ENCODE measurements at places on chromosomes 4 and X.

- peaks cover 56% of the 10 kb centered on the region for H3K36me3 ChIP-seq
- peak overlapping the region; percentile 86 for H3K4me3 ChIP-seq
- no peak for DNase-seq
- peaks cover 22% of the 10 kb centered on the region for H3K4me1 ChIP-seq
- H3K27ac ChIP-seq, result peak overlapping the region; percentile 66
Observed at GRCh38 chr4:82428526-82428968, 1.7 kb downstream of the HNRNPDL start.

- no peak overlapping the region for H3K27ac ChIP-seq
- no peaks in the 10 kb centered on the region for H3K27me3 ChIP-seq
- no peak for DNase-seq
- H3K4me3 ChIP-seq, result no peak overlapping the region
- no peaks in the 10 kb centered on the region for H3K4me1 ChIP-seq
- H3K36me3 ChIP-seq, result no peaks in the 10 kb centered on the region
Observed at GRCh38 chr4:80731436-80731835, 299.1 kb upstream of the BMP3 start.

GRCh38 chr4:116020141-116020722, 906.8 kb upstream of the NDST4 start:
- peaks cover 15% of the 10 kb centered on the region for H3K4me1 ChIP-seq
- H3K36me3 ChIP-seq, result no peaks in the 10 kb centered on the region
- H3K27me3 ChIP-seq, result no peaks in the 10 kb centered on the region
- H3K4me3 ChIP-seq, result no peak overlapping the region
- no peak for DNase-seq

DNA sequence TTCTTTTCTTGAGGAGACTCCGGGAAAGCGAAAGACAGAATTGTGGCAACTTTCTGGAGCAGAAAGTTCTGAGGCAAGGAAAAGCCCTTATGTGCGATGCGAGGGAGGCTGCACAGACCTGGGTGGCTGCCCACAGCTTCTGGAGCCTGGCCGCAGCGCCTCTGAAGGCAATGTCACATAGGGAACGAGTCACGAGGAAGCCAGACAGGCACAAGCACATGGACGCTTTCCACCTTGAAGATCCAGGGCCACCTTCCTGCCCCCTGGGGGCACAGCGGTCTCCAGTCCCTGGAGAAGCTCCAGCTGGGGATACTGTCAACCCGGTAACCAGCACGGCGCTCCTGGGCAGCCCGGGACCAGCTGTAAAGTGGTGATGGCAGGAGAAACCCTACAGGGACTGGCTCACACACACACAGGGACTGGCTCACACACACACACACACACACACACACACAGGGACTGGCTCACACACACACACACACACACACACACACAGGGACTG, 69.8 kb downstream of the MTNR1A start:
- no peaks in the 10 kb centered on the region for H3K4me1 ChIP-seq
- no peak overlapping the region for H3K4me3 ChIP-seq
- no peak for DNase-seq
- no peaks in the 10 kb centered on the region for H3K27me3 ChIP-seq
- H3K36me3 ChIP-seq, result no peaks in the 10 kb centered on the region

DNA sequence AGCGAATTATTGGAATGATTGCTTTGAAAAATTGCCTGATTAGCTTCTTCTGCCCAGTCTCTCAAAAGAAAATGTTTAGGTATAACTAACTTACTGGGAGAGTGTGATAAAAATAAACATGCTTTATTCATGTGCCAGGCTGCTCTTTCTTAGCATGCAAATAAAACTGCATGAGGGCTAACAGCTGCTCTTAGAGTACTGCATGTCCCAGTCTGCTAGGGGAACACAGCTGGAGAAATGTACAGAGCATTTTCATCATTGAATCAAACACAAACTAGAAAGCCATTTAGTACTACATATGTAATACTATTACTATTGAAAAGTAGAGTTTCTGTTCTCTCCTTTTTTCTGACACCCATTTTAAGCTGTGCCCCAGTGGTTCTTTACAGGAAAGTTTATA, 726.0 kb downstream of the GRID2 start:
- no peak overlapping the region for H3K4me3 ChIP-seq
- DNase-seq, result no peak
- no peak overlapping the region for H3K27ac ChIP-seq
- no peaks in the 10 kb centered on the region for H3K4me1 ChIP-seq

DNA sequence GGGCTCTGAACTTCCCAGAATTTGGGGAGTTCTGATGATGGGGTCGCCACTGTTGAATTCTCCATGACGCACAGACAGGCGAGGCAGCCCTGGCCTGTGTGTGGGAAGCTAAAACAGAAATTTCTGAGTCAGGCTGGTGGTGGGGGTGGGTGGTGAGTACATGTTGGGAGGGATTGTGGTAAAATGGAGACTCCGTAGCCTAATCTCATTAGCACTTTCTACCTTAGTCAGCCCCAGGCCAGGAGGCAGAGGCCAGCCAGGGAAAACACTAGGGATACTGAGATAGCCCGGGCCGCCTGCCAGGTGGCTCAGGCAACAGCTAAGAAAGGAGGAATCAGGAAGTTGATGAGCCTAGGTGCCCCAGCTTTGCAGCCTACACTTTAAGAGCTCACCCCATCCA, 39.3 kb upstream of the NHSL2 start:
- no peaks in the 10 kb centered on the region for H3K4me1 ChIP-seq
- H3K27ac ChIP-seq, result no peak overlapping the region
- H3K27me3 ChIP-seq, result no peaks in the 10 kb centered on the region
- H3K36me3 ChIP-seq, result no peaks in the 10 kb centered on the region
- DNase-seq, result no peak
- no peak overlapping the region for H3K4me3 ChIP-seq

- no peaks in the 10 kb centered on the region for H3K36me3 ChIP-seq
- no peaks in the 10 kb centered on the region for H3K27me3 ChIP-seq
- H3K4me3 ChIP-seq, result no peak overlapping the region
- H3K27ac ChIP-seq, result no peak overlapping the region
Observed at GRCh38 chrX:68931345-68931744, 102.5 kb downstream of the EFNB1 start.

- H3K27ac ChIP-seq, result no peak overlapping the region
- no peaks in the 10 kb centered on the region for H3K27me3 ChIP-seq
- H3K4me1 ChIP-seq, result no peaks in the 10 kb centered on the region
- no peak overlapping the region for H3K4me3 ChIP-seq
- H3K36me3 ChIP-seq, result no peaks in the 10 kb centered on the region
- DNase-seq, result no peak
Observed at GRCh38 chr4:22532896-22533295, 17.0 kb upstream of the ADGRA3 start.

- no peaks in the 10 kb centered on the region for H3K4me1 ChIP-seq
- H3K36me3 ChIP-seq, result peaks cover 2% of the 10 kb centered on the region
- no peak overlapping the region for H3K4me3 ChIP-seq
Observed at GRCh38 chr4:128823025-128823661, 13.6 kb downstream of the JADE1 start.

DNA sequence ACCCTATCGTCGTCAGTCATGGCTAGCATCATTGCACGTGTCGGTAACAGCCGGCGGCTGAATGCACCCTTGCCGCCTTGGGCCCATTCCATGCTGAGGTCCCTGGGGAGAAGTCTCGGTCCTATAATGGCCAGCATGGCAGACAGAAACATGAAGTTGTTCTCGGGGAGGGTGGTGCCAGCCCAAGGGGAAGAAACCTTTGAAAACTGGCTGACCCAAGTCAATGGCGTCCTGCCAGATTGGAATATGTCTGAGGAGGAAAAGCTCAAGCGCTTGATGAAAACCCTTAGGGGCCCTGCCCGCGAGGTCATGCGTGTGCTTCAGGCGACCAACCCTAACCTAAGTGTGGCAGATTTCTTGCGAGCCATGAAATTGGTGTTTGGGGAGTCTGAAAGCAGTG, 1.6 kb downstream of the ZCCHC12 start:
- DNase-seq, result no peak
- no peak overlapping the region for H3K27ac ChIP-seq
- no peak overlapping the region for H3K4me3 ChIP-seq
- H3K27me3 ChIP-seq, result peaks cover 6% of the 10 kb centered on the region

GRCh38 chrX:132199941-132200340, 19.3 kb downstream of the RAP2C start:
- H3K27me3 ChIP-seq, result no peaks in the 10 kb centered on the region
- H3K4me1 ChIP-seq, result no peaks in the 10 kb centered on the region
- H3K27ac ChIP-seq, result no peak overlapping the region
- DNase-seq, result no peak

DNA sequence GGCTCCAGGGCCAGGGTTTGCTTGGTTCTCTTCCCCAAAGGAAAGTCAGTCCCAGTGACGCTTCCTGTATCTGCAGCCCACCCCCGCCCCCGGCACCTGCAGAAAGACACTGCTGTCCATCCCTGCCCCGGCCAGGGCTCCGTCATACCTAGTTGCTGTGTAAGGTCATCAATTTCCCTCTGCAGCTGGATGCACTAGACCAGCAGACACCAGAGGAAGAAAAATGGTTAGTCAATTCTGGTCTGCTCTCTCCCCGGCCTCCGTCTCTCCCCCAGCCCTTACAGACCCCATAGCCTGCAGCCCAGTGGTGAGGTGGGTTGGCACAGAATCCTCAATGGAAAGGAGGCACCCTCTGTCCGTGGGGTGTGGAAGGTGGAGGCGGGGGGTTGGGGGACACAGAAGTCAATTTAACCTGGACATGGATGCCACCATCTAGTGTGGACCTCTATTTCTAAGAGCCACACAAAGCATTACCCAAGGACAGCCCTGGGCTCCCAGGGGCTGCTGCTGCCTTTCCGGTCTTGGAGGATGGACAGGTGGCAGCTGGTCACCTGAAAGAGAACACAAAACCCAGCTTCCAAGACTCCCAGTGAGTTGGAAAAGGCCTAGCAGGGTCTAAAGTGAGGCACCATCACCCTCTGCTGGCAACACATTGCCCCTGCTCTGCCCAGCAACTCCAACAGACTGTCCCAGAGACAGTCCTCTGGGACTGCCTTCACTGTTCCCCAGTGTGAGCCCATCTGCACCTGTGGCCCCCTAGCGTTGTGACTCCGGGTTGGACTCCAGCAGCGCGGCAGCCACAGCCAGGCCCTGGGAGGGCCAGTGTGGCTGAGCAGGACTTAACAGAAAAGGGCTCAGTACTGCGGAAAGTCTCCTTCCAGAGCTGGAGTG, 40.2 kb upstream of the NHSL2 start:
- H3K4me3 ChIP-seq, result no peak overlapping the region
- DNase-seq, result peak; percentile 33
- no peaks in the 10 kb centered on the region for H3K36me3 ChIP-seq

DNA sequence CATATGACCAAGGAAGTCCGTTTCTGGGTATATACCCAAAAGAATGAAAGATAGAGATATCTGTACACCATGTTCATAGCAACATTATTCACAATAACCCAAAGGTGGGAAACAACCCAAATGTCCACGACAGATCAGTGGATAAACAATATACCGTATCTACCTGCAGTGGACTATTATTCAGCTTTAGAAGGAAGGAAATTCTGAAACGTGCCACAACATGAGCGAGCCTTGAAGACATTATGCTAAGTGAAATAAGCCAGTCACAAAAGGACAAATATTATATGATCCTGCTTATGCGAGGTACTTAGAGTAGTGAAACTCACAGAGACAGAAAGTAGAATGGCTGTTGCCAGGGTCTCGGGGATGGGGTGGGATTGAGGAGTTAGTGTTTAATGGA, 75.0 kb downstream of the ANAPC4 start:
- H3K36me3 ChIP-seq, result no peaks in the 10 kb centered on the region
- H3K4me1 ChIP-seq, result no peaks in the 10 kb centered on the region
- H3K27ac ChIP-seq, result no peak overlapping the region
- DNase-seq, result no peak

- H3K4me1 ChIP-seq, result no peaks in the 10 kb centered on the region
- no peak overlapping the region for H3K27ac ChIP-seq
- no peaks in the 10 kb centered on the region for H3K27me3 ChIP-seq
- no peak overlapping the region for H3K4me3 ChIP-seq
- DNase-seq, result no peak
- no peaks in the 10 kb centered on the region for H3K36me3 ChIP-seq
Observed at GRCh38 chrX:136806891-136807410, 26.2 kb upstream of the ARHGEF6 start.

GRCh38 chr4:110287130-110287529, 88.7 kb upstream of the ELOVL6 start:
- no peaks in the 10 kb centered on the region for H3K4me1 ChIP-seq
- H3K27ac ChIP-seq, result no peak overlapping the region
- no peak for DNase-seq
- H3K36me3 ChIP-seq, result no peaks in the 10 kb centered on the region
- no peak overlapping the region for H3K4me3 ChIP-seq

DNA sequence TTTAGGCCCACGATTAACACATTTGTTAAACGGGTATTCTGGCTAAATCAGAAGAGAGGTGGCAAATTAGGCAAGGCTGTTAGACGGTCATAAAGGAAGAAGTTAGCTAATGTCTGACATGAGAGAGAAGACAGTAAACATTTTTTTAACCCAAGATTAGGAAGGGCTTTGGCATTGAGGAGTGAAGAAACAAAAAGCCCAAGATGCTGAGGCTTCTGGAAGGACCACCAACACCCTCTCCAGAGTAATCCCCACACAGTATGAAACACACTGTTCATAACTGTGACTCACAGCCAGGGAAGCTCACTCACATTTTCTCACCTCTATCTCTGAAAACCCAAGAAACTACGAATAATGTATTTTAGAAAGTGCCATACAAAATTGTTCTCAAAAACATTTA, 127.6 kb downstream of the AMELX start:
- H3K27me3 ChIP-seq, result peaks cover 4% of the 10 kb centered on the region
- H3K4me1 ChIP-seq, result no peaks in the 10 kb centered on the region
- H3K27ac ChIP-seq, result no peak overlapping the region
- H3K36me3 ChIP-seq, result no peaks in the 10 kb centered on the region
- DNase-seq, result no peak

DNA sequence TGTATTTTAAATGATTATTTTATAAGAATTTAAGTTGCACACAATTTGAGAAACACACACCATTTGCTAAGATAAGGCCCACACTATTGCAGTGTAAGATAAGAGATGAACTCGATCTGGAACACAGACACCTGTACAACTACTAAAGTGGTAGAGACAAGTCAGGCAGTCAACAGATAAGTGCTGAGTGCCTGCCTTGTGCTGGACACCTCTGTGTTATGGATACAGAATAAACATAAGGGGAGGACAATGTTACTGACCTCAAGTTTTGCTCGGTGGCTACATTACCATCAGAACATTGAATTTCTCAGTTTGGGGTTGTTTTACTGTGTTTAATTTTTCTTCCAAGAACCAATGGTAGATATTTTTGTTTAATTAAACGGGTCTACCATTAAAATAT, 74.1 kb downstream of the RASGEF1B start:
- no peak overlapping the region for H3K27ac ChIP-seq
- H3K4me3 ChIP-seq, result no peak overlapping the region
- no peaks in the 10 kb centered on the region for H3K4me1 ChIP-seq
- no peaks in the 10 kb centered on the region for H3K27me3 ChIP-seq

- no peak for DNase-seq
- no peak overlapping the region for H3K4me3 ChIP-seq
- H3K27me3 ChIP-seq, result no peaks in the 10 kb centered on the region
- no peaks in the 10 kb centered on the region for H3K4me1 ChIP-seq
- no peak overlapping the region for H3K27ac ChIP-seq
Observed at GRCh38 chrX:153530411-153531129, 13.1 kb downstream of the ATP2B3 start.

- no peaks in the 10 kb centered on the region for H3K36me3 ChIP-seq
- H3K27ac ChIP-seq, result no peak overlapping the region
- no peak overlapping the region for H3K4me3 ChIP-seq
- peaks cover 3% of the 10 kb centered on the region for H3K27me3 ChIP-seq
- no peak for DNase-seq
Observed at GRCh38 chr4:185276036-185276435, 66.6 kb downstream of the SNX25 start.

- no peak overlapping the region for H3K4me3 ChIP-seq
- no peaks in the 10 kb centered on the region for H3K36me3 ChIP-seq
- peaks cover 5% of the 10 kb centered on the region for H3K4me1 ChIP-seq
- peak; percentile 42 for DNase-seq
- no peak overlapping the region for H3K27ac ChIP-seq
Observed at GRCh38 chrX:44708470-44708869, 135.4 kb upstream of the DUSP21 start.
